Hindlimb muscle (tissue), 1 donor: ENCODE measurements at places on chromosomes 3 and 15.

GRCh38 chr3:69738315-69738714 lies 949 bp upstream of the MITF start:
- no peak for DNase-seq

GRCh38 chr3:53080612-53081205 lies 34.8 kb upstream of the SFMBT1 start:
- no peak for DNase-seq

DNA sequence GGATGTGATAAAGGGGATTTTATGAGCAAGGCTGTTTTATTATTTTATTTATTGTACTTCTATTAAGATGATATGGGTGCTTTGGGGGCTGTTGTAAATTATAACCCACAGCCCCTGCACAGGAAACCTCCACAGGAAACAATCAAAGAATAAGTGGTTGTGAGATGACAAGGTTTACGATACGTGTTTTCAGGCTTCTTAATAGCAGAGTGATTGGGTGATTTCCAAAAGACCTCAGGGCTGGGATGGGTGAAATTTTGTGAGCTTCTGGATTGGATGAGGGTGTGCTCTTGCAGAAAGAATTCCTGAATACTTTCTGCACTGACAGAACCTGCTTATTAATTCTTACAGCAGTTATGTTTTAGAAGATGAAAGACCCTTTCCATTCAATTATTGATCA lies 21.4 kb downstream of the CHL1 start:
- DNase-seq, result no peak

- no peak for DNase-seq
Observed at GRCh38 chr15:35000511-35000910, 12.4 kb upstream of the ZNF770 start.

- DNase-seq, result no peak
Observed at GRCh38 chr3:129001806-129002572, 885 bp downstream of the EFCC1 start.

DNA sequence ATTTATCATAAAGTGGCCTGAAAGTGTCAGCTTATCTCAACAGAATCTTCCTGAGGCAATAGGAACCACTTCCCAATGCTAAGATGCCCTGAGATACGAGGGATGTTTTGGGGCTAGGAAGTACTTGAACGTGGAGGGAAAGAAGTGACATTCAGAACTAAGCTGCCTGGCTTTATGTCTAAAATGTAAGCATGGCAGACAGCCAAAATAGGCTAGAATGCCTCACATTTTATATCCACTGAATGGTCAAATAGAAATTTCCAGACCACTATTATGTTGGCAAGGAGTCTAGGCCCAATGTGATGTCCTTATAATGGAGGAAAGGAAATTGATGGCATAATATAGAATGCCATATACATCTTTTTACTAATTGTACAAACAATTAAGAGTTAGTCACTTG lies 154.9 kb downstream of the PEX5L start:
- DNase-seq, result peak; percentile 6

DNA sequence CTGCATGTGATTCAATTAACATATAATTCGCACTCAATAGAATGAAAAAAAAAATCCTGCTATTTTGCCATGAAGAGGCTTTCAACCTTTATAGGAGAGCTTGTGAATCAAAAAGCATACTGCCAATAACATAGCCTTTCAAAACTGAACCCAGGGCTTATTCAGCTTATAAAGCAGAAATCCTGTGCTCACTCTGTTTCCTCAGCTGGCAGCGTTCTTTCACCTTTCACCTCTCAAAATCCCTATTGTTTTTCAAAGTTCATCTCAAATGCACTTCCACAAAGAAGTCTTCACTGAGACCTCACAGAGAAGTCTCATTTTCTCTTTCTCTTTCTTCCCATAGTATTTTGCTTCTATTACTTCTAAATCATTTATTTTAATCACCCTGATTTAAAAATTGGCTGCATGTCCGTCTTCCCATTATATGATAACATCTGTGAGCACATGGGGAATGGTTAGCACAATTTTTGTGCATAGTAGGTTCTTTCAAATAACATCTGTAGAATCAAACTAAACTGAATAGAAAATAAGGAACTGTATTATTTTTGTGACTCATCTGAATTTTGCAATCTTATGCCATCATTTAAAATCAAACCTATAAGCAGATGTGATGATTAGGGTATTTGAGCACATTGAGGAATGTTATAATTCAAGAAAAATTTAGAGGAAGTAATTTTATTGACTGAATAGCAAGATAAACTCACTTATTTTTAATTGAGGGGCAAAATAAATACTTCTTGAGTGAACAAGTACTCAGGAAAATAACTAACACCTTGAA lies 373.4 kb downstream of the NLGN1 start:
- DNase-seq, result no peak

- no peak for DNase-seq
Observed at GRCh38 chr15:85030301-85030929, 48.8 kb downstream of the PDE8A start.

GRCh38 chr15:85003593-85004312 lies 22.1 kb downstream of the PDE8A start:
- DNase-seq, result no peak

DNA sequence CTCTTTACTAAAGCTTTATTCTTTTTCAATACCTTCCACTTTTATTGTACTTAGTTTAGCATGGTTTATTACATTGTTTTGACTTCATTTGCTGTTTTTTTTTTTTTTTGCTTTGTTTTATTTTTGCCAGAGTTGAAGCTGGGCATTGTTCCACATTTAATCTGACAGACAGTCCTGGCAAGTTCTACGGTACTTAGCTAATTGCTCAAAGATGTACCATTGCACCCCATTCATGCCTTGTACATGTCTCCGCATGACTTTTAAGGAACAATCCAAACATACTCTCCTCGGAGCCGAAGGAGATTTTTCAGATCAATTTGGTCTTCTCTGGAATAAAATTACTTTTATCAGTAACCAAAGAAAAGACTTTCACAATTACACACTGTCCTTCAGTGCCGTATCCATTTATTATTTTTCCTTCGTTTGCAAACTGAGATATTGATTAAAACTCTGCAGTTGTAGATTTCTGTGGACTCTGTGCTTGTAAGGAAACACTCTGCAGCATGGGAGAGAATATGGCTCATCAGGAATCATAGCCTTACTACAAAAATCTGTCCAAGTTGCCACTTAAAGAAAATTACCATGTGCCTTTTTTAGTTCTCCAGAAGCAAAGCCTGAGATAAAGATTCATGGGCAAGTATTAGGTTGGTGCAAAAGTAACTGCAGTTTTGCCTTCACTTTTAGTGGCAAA lies 952.0 kb downstream of the AGBL1 start:
- no peak for DNase-seq

- DNase-seq, result no peak
Observed at GRCh38 chr3:28835751-28836150, 445.1 kb upstream of the RBMS3 start.

DNA sequence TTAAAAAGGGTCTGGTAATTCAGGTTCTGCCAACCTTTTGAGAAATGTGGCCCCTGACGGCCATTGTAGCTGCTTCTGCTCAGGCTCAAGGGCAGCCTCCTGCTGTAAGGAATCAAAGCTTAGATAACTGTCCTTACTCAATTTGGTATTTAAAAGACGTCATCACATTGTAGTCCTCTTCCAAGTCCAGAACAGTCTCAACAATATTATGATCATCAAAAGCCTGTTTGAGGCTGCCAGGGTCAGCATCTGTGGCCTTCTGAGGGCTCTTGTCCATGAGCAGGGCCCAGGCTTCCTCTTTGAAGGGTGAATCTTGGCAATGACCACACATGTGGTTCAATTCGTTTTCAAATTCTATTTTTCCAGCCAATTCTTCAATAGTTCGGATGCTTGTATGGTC lies 6.0 kb downstream of the C3orf62 start:
- DNase-seq, result no peak

GRCh38 chr3:127744253-127744815 lies 71.6 kb downstream of the ABTB1 start:
- no peak for DNase-seq
